ENCODE measurements at places on chromosomes 16 and 17.

- no peak for DNase-seq
Measured at GRCh38 chr16:89145406-89146161, 26.0 kb upstream of the CDH15 start.

DNA sequence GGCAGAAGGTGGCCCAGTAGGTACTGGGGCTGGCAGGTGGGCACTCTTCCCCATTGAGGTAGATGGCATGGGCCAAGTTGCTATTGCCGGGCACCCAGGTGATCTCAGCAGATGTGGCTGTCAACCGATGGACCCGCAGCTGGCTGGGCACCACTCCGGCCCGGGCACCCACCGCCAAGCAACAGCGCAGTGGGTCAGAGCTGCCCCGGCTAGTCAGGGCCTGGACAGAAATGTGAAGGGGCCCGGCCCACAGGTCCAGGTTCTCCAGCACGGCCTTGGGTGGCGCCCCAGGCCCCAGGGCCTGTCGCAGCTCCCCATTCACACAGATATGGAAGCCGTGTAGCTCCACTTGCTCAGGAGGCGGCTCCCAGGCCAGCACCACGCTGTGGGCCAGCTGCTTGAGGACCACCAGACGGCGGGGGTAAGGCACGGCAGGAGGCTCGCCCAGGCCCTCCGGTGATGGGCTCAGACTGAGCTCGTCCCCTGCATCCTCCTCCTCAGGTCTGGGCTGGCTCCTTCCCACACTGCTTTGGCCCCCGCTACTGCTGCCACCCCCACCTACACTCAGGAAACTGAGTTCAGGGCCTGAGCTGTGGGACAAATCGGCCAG lies 16.5 kb downstream of the TSPOAP1 start:
- no peak for DNase-seq

DNA sequence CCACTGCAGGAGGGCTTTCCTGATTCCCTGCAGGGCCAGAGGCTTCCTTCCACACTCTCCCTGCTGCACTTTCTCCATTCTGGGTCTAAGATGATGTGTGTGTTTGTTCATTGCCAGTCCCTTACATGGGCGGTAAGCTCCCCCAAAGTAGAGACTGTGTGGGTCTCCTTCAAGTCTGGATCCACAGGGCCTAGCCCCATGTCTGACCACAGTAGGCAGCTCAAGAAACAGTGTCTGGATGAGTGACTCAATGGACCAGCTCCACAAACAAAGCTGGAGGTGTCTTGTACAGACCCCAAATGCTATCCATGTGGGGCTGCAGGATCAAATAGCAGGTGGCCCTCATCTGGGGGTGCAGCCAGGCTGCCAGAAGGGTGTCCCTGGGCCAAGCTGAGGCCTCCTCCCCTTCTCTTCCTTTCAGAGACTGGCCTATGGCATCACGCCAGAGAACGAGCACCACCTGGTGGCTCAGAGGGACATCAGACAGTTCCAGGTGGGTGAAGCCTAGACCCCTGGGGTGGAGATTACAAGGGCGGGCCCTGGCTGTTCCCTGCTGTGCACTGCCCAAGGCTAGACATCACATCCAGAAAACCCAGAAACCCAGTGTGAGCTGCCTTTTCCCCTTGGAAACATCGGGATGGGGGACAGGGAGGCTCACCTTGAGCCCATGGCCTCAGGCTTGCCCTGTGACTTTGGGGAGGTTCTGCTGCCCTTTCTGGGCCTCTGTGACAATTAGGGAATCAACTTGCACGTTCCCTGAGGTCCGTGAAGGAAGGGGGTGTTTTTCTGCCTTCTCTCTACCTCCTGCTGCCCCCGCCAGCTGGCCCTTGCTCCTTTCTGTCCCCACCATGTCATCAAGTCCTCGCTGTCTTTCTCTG lies 45.9 kb downstream of the SLC6A2 start:
- DNase-seq: no peak

- peak; percentile 35 for DNase-seq
Measured at GRCh38 chr17:68346448-68346847, 55.2 kb downstream of the ARSG start.

- DNase-seq: no peak
Measured at GRCh38 chr17:77735566-77736198, 222.8 kb upstream of the TNRC6C start.

- no peak for DNase-seq
Measured at GRCh38 chr17:80227156-80227555, 6.9 kb downstream of the SLC26A11 start.

DNA sequence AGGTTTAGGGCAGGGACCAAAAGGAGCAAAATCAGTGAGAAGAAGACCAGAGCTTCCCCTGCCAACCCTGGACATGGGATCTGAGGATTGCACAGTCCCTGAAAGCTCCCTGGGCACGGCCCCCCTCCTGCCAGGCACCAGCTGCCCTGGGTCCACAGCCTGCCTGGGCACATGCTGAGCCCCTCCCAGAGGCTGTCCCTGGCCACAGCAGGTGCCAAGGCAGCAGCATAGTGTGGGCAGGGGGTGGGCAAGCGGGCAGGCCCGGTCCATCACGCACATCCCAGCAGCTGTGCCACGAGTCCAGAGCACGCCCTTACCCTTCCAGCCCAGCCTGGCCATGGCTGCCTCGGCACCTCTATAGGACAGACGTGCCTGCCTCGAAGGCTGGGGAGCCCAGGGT lies 12.7 kb downstream of the SCN4A start:
- no peak for DNase-seq

DNA sequence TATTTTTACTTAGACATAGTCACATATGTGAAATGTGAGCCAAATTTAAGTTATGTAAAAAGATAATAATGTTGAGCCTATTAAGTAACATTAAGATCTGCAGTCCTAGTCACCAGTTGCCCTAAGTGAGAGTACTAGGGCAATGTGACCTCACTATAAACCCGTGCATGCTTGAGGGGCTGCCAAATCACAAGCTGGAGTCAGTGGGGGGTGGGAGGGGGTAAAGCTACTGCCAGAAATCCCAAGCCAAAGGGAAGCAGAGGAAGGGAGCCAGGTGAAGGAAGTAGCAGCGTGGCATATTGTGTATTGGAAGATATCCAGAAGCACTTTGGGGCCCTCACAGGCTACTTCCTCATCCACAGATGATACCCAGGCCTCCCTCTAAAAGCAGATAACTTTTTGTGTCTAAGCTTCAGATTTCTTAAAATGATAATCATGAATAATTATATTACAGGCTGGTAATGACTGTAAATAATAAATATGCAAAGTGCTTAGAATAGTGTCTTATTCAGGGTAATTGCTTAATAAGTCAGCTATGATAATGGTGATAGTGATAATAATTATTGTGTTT lies 134.1 kb downstream of the CA10 start:
- DNase-seq: no peak

GRCh38 chr16:73304008-73304774 lies 256.3 kb upstream of the ZFHX3 start:
- DNase-seq: no peak

DNA sequence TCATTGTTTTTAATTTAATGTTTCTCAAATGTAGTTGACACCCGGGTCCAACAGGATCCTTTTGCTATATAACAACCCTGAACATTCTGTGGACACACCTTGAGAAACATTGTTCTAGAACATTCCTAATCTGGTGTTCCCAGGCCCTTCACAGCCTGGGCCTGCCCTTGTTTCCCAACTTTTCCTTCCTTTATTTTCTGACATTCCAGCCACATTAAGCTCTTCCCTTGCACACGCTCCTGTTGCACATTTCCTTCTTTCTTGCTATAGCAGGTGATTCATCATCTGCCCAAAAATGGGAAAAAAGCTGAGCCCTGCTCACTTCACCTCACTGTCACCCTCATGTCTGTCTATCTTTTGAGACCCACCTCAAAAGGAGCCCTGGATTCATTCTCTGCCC lies 67.9 kb upstream of the MARCHF10 start:
- DNase-seq: no peak

- DNase-seq: no peak
Measured at GRCh38 chr16:48001324-48001895, 154.4 kb downstream of the ABCC12 start.

DNA sequence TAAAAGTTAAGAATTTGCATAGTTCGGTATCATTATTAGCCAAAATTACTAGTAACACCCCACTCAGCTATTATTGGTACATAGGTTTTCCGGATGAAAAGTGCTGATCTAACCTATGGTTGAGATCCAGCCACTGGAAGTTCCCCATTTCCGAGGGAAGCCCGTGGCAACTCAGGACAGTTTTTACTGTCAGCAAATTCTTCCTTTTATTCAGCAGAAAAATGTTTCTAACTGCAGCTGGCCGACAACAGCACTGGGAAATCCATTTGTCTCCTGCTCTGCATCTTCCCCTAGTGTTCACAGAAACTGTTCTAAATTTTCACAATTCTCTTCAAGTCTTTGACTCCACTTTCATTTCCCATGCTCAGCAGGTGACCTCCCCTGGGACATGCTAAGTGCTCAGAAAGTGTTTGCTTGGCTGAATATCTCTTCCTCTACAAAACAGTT lies 15.5 kb upstream of the MMD start:
- DNase-seq: no peak

- no peak for DNase-seq
Measured at GRCh38 chr17:43721537-43722268, 36.9 kb downstream of the SOST start.

- peak; percentile 43 for DNase-seq
Measured at GRCh38 chr16:2963074-2963722, 877 bp upstream of the KREMEN2 start.

- peak; percentile 25 for DNase-seq
Measured at GRCh38 chr17:17812211-17813054, 24.4 kb downstream of the SREBF1 start.

DNA sequence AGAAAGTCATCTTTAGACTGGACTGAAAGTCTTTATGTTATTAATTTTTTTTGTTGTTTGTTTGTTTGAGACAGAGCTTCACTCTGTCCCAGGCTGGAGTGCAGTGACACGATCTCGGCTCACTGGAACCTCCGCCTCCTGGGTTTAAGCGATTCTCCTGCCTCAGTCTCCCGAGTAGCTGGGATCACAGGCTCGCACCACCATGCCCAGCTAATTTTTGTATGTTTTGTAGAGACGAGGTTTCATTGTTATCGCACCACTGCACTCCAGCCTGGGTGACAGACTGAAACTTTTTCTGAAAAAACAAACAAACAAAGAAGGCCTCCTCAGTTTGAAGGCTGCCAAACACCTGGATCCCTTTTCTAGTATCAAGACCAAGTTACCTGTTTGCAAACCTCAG lies 4.7 kb downstream of the BEAN1 start:
- no peak for DNase-seq

- no peak for DNase-seq
Measured at GRCh38 chr17:49703557-49704277, 4.0 kb downstream of the SLC35B1 start.

- no peak for DNase-seq
Measured at GRCh38 chr17:71824671-71825070, 296.1 kb upstream of the SOX9 start.

DNA sequence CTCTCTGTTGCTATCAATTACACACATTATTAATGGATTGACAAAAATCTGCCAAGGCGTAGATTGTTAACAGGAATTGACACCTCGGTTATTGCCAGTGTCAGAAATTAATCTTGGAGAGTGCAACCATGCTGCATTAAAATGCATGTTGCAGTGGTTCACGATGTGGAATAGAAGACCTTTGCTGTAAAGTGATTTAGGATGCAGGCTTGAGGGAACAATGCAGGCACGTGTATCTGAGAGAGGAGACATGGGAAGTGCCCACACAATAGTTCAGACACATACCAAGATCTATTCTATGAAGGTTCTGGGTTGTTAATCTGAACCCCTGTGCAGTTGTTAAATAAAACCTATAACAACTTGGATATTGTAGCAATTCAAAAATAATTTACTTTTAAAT lies 1032.8 kb upstream of the CDH8 start:
- no peak for DNase-seq
